ENCODE measurements at places on chromosomes 3 and 15.

- no peak for DNase-seq
Measured at GRCh38 chr3:13595485-13595884, 46.6 kb downstream of the FBLN2 start.

GRCh38 chr15:79740561-79740960 is 156.3 kb downstream of the MTHFS start:
- DNase-seq: no peak

GRCh38 chr3:130515755-130516154 is 1.2 kb upstream of the COL6A6 start:
- DNase-seq: no peak

DNA sequence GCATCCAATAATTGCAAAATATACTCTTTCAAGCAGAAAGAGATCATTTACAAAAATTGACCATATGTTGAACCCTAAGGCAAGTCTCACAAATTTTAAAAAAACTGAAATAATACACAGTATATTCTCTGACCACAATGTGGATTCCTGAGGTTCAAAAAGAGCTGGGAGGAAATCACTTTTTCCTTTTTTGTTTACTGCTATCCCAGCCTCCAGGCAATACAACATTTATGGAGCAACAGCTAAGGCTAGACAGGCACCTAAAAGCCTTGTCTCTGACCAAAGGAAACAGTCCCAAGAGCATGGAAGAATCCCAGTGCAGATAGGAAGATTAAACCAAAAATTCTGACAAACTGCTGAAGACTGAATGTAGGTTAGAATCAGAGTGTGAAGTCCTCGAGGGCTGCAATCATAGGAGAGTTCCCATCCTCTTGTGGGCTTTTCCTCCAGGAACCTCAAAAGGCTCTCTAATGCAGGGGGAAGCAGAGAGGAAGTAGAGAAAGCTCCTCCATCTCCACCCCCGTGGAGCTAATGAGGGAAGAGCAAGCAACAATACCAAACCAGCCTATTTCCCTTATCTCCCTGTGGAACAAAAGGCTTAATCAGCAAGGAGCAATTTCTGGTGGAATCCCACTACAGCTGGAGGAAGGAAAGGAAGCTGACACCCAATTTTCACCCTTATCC is 57.0 kb downstream of the TMCC1 start:
- no peak for DNase-seq

DNA sequence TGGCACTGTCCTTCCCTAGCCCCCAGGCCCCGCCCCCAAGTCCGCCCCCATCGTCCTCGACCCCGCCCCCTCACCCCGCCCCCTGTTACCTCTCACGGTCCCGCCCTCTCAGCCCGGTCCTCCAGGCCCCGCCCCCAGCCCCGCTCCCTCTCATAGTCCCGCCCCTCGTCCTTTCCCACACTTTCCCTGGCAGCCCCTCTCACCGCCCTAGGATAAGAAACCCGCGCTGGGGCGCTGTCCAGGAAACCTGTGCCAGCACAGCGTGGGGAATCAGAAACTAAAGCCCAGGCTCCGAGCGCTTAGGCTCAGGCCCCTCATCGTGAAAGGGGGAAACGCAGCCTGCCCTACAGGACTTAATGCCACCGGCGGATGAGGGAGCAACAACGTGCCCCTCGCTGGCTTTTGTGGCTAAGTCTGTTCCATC is 20.9 kb downstream of the TRPM1 start:
- peak; percentile 28 for DNase-seq

- no peak for DNase-seq
Measured at GRCh38 chr15:92954578-92954977, 54.5 kb downstream of the CHD2 start.

DNA sequence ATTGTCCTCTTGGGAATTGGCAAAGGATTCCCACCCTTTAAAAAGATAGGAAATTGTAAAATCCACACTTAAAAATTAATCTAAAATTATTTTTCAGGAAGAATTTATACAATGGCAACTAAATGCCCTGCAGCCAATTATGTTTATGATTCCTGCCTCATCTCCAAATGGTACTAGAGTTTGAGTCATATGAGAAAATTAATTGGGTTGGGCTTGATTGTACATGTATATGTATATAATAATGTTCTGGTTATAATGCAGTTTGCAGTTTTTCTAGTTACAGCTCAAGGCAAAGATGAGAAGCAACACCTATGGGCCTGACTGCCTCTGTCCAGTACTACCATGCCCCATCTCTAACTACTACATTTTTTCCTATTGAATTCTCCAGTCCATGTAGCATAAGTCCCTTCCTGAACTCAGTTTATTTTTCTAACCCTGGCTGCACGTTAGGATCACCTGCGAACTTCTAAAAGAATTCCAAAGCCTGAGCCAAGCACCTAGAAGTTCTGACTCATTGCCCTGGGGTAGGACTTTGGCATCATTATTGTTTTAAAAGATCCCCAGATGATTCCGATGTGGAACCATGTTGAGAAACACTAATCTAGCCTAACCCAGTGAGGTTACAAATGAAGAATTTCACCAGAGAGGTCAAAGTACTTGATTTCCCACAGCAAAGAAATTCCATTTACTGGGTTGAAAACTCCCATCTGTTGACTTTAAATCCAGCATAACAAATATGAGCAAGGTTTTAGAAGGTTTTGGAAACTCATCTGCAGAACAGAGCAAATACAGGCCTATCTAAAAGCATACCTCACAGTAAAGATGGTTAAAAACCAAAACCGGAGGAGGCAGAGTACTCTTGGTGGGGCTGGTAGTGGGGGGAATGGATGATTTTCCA is 19.4 kb downstream of the TGFBR2 start:
- DNase-seq: no peak

- DNase-seq: no peak
Measured at GRCh38 chr3:50278880-50279224, at the start of gene LSMEM2. Gene LSMEM2, plus strand, starts transcription at chr3:50279087. Its CDS starts 27 bp downstream, at chr3:50279114.

DNA sequence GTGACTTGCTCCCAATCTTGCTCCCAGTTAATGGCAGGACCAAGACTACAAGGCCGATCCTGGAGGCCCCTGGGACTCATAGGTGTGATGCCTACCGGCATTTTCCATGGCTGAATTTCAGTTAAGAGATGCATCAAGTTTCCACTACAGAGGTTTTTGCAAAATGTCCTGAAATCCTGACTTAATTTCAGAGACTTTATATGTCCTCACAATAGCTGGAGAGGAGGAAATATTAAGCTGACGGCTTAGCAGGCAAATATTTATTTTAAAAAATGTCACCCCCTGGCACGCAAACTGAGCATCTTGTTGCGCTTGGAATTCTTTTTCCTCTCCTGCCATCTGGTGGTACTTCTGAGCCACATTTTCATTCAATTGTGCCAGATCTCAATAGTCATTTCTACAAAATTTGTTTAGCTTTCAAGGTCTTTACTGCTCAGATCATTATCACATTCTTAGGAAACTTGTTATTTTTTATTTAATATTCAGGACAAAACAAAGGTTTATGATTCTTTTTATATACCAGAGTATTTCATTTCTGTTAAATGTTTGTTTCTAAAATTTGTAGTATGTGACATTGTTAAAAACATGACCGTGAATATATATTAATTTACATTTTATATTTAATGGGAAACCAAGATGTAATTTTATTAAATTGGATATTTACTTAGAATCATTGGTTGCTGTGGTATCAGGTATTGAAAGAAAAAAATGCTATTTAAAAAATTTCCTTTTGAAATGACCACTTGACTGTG is 189.2 kb upstream of the THRB start:
- DNase-seq: no peak

DNA sequence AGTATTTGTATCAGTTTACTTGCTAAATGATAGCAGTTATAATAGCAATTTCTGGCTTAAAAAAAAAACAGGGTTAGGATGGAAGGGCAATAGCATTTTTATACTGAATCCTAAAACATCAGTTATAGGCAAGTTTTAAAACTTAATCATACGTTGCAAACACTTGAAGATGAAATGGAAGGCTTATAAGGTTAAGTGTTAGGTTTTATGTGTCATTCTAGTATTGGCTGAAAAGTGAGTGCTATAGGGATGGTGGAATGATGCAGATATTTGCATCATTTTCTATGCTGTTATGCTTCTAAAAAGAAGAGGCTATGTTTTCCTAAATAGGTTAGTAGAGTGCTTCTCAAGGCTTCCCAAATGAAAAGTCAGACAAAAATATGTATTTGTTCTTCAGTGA is 23.3 kb downstream of the ARIH1 start:
- DNase-seq: no peak

- no peak for DNase-seq
Measured at GRCh38 chr3:62500556-62501288, 127.4 kb upstream of the FEZF2 start.

- no peak for DNase-seq
Measured at GRCh38 chr3:143820466-143821221, 27.6 kb downstream of the SLC9A9 start.

- DNase-seq: no peak
Measured at GRCh38 chr15:45435124-45435903, 57.0 kb upstream of the GATM start.

DNA sequence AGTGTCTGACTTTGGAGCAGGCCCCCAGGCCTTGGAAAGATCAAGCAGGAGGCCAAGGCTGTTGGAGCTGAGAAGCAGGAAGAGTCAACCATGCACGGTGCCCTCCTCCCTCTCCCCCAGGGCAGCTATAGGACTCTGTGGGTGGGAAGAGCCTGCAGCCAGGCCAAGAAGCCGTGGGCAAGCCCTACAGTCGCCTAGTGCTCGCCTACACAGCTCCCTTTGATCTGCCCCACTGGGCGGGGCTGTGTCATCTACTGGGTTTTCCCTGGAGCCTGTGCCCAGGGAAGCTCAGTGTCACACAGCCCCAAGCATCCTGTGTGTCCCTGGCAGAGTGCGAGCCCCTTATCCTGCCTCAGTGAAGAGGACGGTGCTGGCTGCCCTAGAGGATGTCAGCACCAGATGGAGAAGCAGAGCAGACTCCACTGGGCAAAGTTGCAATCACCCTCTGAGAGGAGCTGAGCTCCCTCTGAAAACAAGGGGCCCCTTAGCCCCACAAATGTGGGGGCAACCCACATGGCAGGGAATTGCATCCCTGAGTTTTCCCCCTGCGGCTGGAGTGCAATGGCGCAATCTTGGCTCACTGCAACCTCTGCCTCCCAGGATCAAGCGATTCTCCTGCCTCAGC is 72.2 kb downstream of the KLF13 start:
- DNase-seq: no peak

DNA sequence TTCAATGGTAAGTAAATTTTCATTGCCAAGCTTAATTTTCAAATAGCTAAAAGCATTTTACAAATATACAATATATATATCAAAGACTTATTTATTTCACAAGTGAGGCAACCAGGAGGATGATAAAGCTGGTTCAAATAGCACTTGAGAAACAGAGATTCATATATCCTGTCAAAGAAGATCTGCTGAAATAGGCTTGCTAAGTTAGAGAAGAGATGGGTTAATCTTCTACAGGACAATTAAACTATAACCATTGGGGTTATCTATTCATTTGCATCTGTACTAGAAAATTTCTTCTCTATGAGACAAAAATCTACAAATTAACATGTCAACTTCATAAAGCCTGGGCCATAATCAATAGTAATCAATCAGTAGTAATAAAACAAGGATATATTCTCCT is 637.7 kb upstream of the UBE2E2 start:
- DNase-seq: no peak

- no peak for DNase-seq
Measured at GRCh38 chr3:150407808-150408220, 284 bp upstream of the TSC22D2 start.

DNA sequence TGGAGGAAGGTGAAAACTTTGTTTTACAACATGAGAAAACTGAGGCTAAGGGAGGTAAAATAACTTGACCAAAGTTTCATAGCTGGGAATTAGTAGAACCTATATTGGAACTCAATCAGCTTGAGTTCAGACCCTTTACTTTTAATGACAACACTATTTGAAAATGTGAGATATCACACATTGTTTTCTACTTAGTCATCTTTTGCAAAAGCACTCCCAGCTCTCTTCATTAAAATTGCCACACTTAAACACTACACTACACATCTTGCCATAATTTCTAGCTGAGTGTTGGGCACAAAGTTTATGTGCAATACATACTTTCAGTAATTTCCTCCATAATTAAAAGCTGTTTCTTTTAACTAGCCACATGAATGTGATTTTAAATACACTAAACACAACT is 230.4 kb upstream of the DCBLD2 start:
- no peak for DNase-seq

GRCh38 chr3:23241256-23241655 is 38.1 kb downstream of the UBE2E2 start:
- no peak for DNase-seq

GRCh38 chr3:11186771-11187191 is 32.5 kb downstream of the HRH1 start:
- DNase-seq: no peak

DNA sequence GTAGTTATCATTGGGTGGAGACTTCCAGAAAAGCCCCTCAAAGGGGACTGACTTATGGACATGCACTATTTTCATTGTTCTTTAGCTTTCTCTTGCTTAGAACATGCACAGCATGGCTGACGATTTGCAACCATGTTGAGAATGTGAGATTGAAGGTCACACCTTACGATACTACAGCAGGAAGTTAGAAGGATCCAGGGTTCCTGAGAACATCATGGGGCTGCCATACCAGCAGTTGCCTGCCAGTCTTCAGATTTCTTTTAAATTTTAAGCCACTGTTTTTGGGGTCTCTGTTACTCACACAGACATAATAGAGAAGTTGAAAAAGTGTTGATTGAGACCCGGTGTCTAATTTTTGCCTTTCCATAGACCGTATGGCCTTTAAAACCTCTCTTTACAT is 396.5 kb downstream of the MECOM start:
- DNase-seq: no peak

DNA sequence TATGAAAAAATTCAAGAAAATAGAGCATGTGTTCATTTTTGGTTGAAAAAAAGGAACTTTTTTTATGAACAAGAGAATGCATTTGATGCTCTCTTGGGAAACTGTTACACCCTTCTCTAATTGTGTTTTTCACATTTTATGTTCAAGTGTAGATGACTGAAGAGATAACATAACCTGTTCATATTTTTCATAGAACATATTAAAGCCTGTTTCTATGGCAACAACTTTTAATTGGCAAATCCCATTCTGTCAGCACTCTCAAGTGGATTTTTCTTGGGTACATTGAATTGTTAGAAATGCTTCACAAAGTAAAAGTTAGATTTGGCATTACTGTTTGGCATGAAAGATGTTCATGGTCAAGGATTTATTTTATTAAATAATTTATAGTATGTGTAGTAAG is 117.5 kb downstream of the MBNL1 start:
- no peak for DNase-seq

- no peak for DNase-seq
Measured at GRCh38 chr3:172546628-172547214, 23.5 kb upstream of the TNFSF10 start.

- DNase-seq: peak; percentile 21
Measured at GRCh38 chr3:72657666-72658065, 190.6 kb downstream of the SHQ1 start.

All from effector CD8-positive, alpha-beta T cell (primary cell).